ENCODE measurements at places on chromosomes 16 and 17.

DNA sequence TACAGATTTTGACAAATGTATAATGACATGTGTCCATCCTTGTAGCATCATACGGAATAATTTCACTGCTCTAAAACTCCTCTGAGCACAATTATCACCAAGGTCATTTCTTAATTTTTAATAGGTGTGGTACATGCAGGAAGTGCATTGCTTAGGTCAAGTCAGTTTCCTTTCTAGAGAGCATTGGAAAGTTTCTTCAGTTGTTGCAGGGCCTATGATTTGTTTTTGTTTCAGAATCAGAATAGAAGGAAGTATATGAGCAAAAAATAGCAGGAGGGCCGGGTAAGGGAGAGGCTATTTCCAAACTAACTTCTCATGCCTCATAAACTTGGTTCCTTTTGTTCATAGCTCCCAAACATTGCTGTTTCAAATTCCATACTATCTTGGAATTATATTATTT lies 24.0 kb upstream of the SLFN5 start:
- peak; percentile 1 for DNase-seq

GRCh38 chr16:31114468-31114867 lies 3.0 kb upstream of the KAT8 start:
- no peak for DNase-seq

GRCh38 chr16:7612671-7613070 lies 280.0 kb downstream of the RBFOX1 start:
- no peak for DNase-seq

DNA sequence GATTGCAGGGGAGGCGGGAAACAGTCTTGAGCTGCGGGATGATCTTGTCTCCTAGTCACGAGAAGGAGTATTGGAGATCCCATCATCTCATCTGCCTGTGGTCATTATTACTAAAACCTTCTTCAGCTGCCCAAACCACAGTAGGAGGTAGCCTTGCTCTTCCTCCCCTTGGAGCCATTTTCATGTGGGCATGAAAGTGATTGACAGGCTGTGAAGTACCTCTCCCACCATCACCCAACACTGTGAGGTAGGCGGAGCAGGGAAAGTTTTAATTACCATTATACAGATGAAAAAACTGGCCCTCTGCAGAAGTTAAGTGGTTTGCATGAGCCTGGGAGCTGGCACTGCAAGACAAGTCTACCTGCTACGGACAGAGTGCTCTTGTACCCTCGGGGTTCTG lies 237.3 kb downstream of the MSI2 start:
- DNase-seq: no peak

DNA sequence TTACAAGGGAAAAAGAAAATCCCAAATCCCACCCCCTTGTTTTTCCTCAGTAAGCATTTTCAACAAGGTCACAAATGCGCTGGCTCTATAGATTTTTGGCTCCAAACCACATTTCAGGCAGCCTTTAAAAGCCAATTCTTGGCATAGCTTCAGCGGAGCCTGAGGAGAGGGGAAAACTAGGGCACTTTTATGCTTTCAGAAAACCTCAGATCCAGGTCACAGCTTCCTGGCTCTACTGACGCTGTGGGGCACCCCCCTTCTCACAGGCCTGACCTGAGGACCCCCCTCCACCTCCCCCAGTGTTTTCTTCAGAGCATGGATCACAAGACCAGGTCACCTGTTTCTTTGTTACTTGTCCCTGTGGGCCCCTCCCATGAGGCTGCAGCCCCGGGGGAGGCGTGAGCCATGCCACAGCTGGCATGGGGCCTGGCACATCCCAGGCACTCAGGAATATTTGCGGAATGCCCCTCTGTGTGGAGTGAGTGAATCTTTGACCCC lies 30.1 kb upstream of the MTSS2 start:
- no peak for DNase-seq

DNA sequence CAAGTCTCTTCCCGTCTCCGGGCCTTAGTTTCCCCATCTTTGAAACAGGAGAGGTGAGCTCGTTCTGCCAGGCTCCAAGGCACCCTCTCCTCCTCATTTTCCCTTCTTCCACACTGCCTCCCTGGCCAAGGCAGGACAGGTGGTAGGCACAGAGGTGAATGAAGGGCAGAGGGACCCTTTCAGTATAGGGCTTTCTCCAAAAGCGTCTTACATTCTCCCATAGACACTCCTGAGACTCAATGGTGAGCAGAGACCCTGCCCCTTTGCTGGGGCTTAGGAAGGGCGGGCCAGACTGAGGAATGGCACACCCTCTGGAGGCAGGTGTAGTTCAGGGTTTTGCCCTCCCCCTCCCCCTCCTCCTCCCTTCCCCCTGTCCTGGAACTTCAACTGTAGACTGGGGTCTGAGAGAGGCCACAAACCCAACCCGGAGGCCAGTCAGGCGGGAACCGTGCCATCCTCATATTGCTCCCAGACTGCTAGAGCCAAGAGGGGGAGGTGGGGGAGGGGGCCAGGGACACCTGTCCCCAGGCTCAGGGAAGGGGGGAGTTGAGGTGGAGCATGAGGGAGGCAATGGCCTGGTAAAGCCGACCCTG lies 1.9 kb downstream of the PLEKHH3 start:
- DNase-seq: no peak

DNA sequence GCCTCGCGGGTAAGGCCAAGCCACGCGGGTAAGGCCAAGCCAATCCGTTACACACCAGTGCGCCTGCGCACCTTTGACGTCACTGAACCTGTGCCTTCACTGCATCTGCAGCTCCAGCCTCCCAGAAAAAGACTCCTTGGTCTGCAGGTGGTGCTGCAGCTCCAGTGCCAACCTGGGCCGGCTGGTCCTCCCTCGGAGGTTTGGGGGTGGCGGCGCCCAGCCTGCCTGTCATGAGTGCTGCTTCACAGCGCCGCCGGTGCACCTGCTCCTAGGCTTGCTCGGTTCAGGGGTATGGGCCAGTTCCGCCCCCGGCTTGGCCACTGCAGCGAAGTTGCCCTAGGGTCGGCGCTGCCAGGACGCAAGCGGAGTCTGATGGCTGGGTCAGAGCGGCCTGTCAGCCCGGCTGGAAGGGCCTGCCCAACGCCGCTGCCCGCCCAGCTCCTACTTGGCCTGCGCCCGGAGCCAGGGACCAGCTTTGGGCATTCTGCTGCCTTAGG lies 146.6 kb downstream of the USP22 start:
- peak; percentile 12 for DNase-seq

DNA sequence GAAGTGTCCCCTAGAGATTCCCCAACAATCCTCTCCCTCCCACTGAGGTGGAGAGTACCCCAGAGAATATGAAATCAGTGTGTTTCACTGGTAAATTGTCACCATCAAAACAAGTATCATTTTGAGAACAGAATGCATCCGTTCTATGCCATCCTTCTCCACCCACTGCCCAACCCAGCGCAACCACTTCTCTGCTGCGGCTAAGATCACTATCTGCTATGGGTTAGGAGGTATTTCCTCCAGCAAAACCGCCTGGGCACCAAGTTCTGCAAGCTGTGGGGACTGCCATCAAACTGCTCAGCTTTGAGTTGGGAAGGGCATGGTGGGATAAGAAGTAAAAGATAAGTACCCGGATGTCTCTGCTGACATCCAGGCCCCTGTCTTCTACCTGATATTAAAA lies 24.4 kb downstream of the CNTNAP1 start:
- no peak for DNase-seq
